ENCODE measurements at places on chromosomes 2 and 18. TPM values are rescaled to one million over a fixed set of nuclear protein-coding genes. Genes with fewer than 3 reads are reported as not detected.

- DNase-seq, result no peak
Observed at GRCh38 chr2:31137211-31138036, 816 bp downstream of the GALNT14 start.

GRCh38 chr2:10356439-10356811, 53.7 kb downstream of the HPCAL1 start:
- DNase-seq, result no peak

GRCh38 chr2:233029321-233029720, 3.2 kb upstream of the NEU2 start:
- DNase-seq, result peak; percentile 48

GRCh38 chr18:10893196-10893595, 256.2 kb downstream of the PIEZO2 start:
- DNase-seq, result peak; percentile 20

DNA sequence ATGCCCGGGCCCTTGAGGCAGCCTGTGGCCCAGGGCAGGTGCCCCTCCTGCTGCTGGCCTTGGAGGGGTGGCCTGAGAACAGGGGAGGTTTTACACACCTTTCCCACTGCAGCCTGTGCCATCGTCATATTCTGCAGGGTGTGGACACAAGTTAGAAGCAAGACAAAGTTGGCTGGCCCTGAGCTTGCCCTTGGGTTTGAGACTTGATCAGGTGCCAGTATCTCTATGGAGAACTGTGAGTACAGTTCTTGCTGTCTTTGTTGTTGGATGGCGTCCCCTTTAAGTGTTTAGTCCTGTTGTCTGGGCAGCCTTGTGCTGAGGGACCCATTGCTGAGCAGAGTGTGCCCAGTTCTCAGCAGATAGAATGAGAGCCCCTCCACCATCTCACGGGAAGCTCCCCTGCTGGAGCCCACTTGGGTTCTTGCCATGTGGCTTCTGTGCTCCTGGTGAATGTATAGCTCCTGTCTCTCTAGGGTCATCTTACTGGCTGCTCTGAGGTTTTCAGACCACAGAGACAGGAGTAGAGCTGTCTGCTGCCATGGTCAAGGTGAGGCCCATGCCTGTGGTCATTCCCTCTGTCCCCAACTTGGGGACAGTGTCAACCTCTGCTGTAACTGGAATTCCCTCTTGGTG, 115.9 kb downstream of the SH3RF3 start:
- DNase-seq, result no peak

HOXD12 gene
- 0.12 TPM for total RNA-seq

- DNase-seq, result no peak
Observed at GRCh38 chr2:196286821-196287220, 115.4 kb upstream of the STK17B start.

GRCh38 chr2:149346272-149346671, 15.9 kb downstream of the LYPD6 start:
- DNase-seq, result no peak

- peak; percentile 34 for DNase-seq
Observed at GRCh38 chr2:200307724-200308545, 1.4 kb downstream of the SPATS2L start.

GRCh38 chr2:17538844-17539554, 1.5 kb upstream of the VSNL1 start:
- peak; percentile 74 for DNase-seq

DNER gene
- 21.5 TPM for total RNA-seq

- DNase-seq, result peak; percentile 41
Observed at GRCh38 chr2:231861288-231861931, 64.8 kb downstream of the NPPC start.

DNA sequence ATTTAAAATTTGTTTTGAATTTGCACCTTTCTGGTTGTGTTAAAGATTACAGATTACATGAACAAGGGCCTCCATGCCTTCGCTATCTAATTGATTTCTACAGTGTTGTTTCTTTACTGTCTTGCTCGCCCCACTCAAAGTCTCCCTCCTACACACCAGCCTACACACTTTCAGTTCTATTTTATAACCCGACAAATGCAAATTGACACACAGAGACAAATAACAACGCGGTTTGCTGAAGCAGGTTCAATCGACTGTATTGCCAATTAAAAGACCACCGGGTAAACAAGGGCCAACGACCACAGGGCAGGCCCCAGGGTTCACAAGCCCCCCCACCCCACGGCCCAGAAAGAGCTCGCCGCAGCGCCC, 869 bp downstream of the STARD7 start:
- DNase-seq, result peak; percentile 11

REG3G gene
- not detected for total RNA-seq

- no peak for DNase-seq
Observed at GRCh38 chr2:8563814-8564474, 117.9 kb upstream of the ID2 start.

- no peak for DNase-seq
Observed at GRCh38 chr2:108585436-108585835, 51.2 kb downstream of the LIMS1 start.

BIRC6 gene
- 54.0 TPM for total RNA-seq

GRCh38 chr2:17894556-17894955, 16.1 kb downstream of the KCNS3 start:
- DNase-seq, result no peak

DNA sequence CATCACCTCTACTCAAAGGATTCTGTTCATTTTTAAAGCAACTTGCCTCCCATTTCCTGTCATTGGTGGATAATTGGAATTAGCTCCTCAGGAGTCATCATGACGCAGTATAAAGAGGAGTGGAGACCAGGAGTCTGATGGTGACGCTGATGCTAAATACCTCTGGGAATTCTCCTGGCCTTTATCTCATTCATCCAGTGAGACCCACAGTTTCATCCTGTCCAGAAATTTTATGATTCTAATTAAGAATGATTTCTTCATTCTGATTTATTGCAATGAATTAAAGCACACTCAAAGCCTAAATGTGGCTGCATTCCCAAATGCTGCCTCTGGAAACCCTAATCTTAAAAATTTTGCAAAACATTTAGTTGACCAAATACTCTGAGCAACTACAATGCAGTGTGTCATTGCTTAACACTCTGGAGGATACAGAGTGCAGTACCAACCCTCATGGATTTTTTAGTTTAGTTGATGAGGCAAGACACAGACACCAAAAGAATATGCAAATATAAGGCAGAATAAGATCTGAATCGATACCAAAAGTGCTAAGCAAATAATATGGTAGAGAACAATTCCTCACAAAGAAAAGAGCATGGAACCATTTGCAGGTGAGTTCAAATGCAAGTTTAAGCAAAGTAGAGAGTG, 236.2 kb downstream of the ETAA1 start:
- no peak for DNase-seq

GRCh38 chr2:11540148-11540995, 6.5 kb downstream of the GREB1 start:
- no peak for DNase-seq

- no peak for DNase-seq
Observed at GRCh38 chr2:101064505-101064867, 62.4 kb downstream of the RPL31 start.

DNA sequence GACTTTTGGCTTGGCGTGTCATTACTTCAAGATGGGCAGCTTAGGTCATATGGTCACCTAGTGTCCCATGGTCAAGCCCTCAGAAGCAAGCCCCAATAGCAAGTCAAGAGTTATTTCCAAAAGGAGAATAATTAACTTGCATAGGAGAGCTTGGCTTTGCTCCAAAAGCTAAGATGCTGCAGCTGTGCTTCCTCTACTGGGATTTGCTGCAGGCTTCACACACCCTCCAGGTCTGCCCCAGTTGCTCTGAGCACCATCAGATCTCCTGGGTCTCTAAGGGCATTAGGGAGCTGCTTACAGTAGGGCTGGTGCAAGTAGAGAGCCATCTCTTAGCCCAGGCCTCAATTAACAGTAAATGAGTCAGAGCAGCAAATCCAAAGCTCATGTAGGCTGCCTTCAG, 46.6 kb downstream of the THUMPD2 start:
- DNase-seq, result peak; percentile 25

- no peak for DNase-seq
Observed at GRCh38 chr2:202090530-202090929, 17.5 kb downstream of the KIAA2012 start.

- DNase-seq, result peak; percentile 79
Observed at GRCh38 chr2:55862246-55862645, 61.3 kb downstream of the EFEMP1 start.

- DNase-seq, result no peak
Observed at GRCh38 chr2:41958251-41958650, 89.6 kb upstream of the PKDCC start.

- DNase-seq, result peak; percentile 3
Observed at GRCh38 chr18:57533006-57533867, 53.3 kb downstream of the FECH start.

DNA sequence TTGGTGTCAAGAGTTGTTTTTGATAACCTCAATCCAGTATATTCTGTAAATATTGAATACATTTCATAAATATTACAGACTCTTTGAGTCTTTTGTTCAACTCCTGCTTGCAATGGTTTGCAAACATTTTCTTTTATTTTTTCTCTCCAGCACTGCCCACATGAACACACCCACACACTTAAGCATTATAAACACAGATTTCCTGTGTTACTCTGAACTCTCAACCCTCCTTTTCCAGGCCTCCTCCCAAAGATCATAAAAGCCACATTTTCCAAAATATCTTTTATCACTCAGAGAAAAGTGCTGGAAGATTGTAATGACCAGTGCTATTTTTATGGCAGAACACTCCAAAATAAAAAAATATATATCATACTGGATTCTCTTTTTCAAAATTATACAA, 20.5 kb downstream of the ARHGAP25 start:
- DNase-seq, result no peak

DNA sequence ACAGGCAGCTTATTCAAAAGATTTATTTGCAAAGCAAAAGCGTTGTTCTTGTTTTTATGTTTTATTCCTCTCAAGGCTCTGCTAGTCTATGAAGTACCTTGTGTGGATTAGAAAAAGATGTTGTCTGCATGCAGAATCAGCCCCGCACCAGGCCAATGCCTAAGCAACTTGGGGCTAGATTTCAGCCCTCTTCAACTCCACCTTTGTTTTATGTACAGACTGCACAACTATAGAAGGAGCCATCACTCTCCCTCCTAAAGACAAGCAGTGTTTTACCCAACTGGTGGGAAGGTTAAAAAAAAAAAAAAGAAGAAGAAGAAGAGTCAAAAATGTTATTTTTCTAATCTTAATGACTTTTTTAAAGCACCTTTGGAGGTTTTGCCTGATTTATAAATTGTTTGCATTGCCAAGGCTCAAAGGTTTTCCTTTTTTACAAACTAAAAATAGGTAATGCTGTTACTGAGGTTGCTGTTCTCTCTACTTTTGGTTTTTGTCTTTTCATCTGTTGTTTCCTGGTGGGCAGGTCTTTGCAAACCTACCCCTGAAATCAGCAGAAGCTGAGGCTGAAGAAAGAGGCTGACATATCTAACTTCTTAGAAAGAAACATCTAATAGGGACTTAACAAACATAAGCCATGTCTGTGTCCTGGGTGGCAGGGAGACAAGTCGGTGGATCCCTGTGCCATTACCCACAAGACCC, 164.0 kb downstream of the SLC39A10 start:
- no peak for DNase-seq

FAM110C gene
- not detected for total RNA-seq

RPRM gene
- 0.34 TPM for total RNA-seq

DNA sequence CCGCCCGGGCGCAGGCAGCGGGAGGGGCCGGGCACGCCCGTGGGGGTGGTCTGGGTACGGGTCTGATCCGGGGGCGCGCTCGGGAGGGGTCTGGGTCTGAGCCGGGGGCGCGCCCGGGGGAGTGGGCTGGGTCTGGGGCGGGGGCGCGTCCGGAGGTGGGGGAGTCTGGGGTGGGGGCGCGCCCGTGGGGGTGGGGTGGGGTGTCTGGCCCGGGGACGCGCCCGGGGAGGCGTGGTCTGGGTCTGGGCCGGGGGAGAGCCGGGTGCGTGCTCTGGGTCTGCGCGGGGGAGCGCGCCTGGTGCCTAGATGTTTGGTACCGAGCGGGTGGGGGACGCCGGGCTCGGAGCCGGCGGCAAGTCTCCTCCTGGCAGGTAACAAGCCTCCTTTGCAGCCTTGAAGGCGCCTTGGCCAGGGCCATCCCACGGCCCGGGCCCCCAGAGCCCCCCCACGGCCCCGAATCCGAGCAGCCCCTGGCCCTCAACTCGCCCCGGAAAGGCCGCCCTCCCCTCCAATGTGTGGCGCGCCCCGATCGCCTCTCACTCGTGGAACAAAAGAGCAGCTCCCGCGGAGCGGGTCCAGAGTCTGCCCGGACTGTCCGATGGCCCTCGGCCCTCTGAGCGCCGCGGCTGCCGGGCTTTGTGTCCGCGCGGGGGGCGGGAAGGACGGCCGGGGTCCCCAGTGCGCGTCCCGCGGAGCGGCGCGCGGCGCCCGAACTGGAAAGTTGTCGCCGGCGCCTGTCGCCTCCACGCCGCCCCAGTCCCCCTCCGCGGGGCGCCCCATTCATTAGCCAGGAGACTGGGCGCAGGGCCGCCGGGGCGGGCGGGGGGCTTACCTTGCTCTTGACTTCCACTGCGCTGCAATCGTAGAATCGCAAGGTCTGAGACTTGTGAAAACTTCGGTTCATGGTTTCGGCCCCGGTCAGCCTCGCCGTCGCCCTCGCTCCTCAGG, 595 bp downstream of the PARD6G start:
- peak; percentile 21 for DNase-seq

DNA sequence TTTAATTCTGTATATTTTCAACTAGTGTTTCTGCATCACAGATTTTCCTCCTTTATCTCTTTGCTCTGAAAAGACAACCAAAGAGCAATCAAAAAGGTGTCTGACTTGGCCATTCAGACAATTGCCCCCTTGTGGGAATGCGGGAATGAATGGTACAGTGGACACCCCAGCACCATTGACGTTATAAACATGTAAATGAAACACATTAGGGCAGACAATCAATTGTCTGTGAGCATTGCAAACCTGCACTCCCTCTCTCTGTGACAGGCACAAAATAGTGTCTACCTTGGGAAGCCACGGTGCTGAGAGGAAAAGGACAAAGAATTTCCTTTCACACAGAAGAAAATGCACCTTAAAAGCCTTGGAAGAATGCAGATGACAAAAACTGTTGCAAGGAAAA, 8.0 kb downstream of the ZEB2 start:
- DNase-seq, result no peak

DNA sequence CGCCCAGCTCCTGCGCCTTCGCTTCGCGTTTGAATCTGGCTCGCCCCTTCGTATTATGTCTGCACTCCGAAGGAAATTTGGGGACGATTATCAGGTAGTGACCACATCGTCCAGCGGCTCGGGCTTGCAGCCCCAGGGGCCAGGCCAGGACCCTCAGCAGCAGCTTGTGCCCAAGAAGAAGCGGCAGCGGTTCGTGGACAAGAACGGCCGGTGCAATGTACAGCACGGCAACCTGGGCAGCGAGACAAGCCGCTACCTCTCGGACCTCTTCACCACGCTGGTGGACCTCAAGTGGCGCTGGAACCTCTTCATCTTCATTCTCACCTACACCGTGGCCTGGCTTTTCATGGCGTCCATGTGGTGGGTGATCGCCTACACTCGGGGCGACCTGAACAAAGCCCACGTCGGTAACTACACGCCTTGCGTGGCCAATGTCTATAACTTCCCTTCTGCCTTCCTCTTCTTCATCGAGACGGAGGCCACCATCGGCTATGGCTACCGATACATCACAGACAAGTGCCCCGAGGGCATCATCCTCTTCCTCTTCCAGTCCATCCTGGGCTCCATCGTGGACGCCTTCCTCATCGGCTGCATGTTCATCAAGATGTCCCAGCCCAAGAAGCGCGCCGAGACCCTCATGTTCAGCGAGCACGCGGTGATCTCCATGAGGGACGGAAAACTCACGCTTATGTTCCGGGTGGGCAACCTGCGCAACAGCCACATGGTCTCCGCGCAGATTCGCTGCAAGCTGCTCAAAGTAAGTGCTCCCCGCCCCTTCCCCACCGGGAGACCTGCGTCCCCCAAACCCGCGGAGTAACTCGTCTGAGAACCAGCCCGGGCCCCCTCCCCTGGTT, 453 bp downstream of the KCNJ3 start:
- no peak for DNase-seq
